DMS 273 treated with DMSO at 0.1 percent for 48 hours (cell line): ENCODE measurements at places on chromosomes 4 and X.

DNA sequence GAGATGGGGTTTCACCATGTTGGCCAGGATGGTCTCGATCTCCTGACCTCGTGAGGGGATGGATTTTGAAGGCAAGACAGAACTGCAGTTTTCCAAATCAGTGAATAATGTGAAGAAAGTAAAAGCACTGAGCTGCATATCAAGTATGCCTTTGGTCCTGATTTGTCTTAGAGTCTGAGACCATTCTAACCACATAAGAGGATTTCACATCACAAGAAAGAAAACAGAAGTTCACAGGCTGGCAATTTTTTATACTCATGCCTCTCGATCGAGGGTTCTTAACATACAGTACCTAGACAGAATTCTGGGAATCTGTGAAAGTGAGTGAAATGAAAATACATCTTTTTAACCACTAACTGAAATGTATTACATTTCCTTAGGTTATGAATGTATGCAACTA is 23.3 kb downstream of the CHIC2 start:
- no peak for DNase-seq

GRCh38 chr4:68476191-68476590 is 28.9 kb downstream of the TMPRSS11E start:
- DNase-seq, result no peak

GRCh38 chr4:169810325-169811323 is 52.9 kb upstream of the HPF1 start:
- peak; percentile 38 for DNase-seq

DNA sequence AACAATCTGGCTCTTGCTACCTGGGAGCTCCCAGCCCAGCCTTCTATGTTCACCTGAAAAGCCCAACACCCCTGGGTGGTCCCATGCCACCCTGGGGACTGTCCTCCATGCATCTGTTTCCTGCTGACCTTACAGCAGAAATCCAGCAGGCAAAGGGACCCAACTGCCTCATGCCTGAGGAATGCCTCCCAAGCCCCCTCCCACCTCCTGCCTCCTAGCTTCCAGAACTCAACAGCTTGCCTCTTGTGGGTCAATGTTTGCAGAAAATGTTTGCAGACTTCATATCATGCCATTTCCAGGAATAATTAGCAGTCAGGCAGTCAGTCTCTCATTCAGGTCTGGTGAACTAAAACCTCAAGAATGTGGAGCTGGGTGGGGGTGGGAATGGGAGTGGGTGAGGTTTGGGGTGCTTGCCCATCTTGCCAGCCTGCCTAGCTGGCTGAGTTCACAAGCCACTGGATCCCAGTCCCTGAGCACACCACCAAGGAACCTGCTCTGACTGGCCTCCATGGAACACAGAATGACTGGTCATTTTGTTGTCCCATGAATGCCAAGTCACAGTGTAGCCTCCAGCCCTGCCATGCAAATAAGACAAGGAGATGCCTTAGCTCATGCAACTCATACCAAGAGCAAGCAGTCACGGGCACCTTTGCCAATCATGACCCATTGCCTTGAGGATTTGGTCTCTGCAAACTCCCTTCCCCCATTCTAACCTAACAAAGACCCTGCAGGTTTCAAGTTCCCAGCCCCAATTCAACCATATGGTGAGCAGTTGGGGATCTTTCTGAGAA is 12.1 kb upstream of the PLAC1 start:
- peak; percentile 81 for DNase-seq

- DNase-seq, result no peak
Observed at GRCh38 chrX:72306085-72306801, 529 bp upstream of the CITED1 start.

GRCh38 chr4:84778041-84778440 is 188.4 kb downstream of the WDFY3 start:
- no peak for DNase-seq

DNA sequence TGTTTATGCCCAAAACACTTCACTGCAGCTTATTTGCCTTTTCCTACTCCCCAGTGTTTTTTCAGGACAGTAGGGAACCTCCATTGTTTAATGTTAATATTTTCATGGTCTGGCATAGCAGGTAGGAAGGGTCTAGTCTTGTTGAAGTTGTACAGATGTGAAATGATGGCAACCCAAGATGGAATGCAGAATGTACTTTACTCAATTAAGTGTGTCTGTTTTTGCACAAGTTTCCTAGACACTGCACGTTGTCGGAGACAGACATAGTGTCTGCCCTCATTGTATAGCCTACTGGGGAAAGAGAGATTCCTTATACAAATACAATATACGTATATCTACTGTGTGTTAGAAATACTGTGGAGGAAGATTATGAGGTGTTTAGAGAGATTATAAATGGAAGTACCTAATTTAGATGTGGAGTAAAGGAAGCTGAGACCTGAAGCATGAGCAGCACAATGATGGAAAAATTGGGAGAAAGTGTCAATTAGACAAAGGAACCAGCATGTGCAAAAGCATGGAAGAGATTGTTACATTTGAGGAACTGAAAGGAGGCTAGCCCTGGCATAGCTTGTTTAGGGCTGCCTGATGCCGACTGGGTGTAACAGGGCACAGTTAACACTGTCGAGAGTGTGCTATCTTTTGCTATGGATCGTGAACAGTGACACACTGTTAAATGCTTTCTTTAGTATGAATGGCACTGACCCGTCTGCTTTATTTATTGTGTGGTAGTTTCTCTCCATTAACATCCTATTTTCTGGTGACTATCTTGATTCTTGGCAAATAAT is 18.4 kb downstream of the CPEB2 start:
- no peak for DNase-seq

DNA sequence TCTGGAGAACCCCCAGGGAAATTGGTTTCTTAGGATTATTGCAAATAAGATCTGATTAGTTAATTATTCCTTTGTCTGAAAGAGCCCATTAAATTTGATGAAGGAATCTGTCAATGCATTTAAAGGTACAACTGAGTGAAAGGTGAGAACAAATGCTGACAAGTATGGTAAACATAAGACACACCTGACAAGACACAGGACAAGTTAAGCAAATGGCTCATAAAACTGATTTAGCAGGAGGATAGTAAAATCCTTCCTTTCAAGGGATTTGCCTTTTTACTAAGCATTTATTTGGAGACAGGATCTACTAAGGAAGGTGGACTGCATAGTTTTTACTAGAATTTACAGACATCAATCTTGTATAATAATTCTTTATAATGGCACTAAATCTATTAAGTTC is 553.9 kb downstream of the SPRY1 start:
- DNase-seq, result no peak

DNA sequence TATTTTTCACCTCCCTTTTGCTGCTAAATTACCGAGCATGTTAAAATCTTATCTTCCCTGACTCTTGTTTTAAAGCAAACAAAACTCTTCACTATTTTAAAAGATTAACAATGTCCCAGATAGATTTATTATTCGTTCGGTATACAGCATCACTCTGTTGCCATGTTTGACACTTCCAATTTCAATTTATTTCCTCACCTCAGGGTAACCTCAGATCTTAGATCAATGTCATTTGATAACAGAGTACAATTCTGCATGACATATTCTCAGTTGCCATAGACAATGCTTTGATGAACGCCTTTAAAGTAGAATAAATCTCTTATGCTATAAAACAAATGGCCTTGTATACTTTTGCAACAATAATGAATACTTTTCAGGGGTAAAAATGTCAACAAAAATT is 1078.1 kb upstream of the IGFBP7 start:
- no peak for DNase-seq

DNA sequence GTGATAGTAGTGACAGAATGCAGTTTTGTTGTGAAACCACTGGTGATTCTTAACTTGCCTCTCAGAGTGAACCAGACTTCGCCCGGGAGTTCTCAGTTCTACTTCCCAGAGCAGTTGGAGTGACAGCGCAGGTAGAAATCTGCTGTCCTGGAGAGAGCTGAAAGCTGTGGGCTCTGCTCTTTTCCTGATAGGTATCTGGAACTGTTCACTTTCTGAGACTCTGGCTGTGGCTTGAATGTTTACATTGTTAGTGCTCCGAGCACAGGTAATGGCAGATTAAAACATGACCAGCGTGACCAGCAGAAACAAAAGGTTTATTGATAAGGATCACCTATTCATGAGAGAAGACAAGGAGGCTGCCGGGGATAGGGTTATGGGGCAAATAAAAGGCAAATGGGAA is 360.7 kb downstream of the BMPR1B start:
- no peak for DNase-seq

DNA sequence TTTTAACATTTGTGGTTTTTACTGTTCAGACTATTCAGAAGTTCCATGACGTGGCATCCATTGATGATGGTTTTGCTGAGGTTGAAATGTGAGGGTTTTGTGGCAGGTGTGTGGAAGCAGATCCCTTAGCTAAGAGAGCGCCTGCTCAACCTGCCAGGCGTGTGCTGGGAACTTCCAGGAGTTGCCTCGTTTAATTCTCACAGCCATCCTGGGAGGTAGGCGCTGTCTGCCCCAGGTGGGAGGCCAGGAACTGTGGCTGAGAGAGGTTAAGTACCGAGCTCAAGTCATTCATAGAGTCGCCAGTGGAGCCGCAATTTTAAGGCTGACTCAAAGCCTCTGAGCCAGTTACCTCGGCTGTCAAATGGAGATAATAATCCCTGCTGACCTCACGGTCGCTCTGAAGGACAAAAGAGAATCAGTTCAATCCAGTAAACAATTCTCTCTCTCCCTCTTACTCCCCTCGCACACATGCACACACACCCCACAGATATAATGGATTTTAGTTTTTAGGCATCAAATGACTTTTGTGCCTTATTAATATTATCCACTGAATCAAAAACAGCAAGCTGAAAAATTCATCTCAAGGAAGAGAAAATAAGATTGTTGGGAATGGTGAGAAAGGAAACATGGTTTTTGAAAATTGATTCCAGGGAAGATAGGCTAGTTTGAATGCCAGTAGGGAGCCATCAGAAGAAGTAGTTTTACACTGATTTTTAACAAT is 171.3 kb downstream of the PTTG2 start:
- DNase-seq, result no peak

DNA sequence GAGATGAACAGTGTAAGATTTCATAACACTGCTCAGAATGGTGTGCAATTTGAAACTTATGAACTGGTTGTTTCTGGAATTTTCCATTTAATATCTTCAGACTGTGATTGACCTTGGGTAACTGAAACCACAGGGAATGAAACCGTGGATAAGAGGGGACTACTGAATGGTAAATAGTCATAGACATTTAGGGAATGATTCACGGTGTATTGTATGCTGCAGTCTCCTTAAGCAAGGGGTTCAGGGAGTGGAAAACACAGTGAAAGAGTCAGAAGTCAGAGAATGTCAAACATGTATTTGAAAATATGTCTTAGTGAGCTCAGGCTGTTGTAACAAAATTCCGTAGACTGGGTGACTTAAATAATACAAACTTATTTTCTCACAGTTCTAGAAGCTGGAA is 398.2 kb upstream of the DIPK2B start:
- DNase-seq, result no peak

DNA sequence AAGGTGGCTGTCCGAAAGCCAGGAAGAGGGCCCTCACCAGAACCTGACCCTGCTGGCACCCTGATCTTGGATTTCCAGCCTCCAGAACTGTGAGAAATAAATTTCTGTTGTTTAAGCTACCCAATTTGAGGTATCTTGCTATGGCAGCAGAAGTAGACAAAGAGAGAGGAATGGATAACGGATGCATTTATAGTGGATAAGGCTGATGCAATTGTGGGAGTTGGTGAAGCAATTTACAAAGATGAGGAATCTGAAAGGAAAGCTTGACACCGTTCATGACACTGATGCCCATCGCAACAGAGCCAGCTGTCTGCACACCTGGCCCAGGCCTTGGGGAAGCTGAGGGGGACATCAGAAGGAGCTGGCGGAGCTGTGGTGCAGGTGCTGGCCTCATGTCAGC is 35.7 kb upstream of the MSL3 start:
- DNase-seq, result no peak

DNA sequence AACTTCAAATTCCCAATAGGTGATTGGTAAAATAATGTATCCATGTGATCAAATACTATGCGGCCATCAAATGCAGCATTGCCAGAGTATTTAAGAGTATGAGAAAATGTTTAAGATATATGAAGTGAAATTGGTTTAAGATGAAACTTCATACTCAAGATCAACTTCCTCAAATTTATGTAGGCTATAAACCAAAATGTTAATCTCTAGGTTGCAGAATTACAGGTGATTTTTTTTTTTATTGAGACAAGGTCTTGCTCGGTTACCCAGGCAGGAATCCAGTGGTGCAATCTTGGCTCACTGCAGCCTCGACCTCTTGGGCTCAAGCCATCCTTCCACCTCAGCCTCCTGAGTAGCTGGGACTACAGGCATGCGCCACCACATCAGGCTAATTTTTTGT is 25.3 kb downstream of the ACSL4 start:
- DNase-seq, result no peak

DNA sequence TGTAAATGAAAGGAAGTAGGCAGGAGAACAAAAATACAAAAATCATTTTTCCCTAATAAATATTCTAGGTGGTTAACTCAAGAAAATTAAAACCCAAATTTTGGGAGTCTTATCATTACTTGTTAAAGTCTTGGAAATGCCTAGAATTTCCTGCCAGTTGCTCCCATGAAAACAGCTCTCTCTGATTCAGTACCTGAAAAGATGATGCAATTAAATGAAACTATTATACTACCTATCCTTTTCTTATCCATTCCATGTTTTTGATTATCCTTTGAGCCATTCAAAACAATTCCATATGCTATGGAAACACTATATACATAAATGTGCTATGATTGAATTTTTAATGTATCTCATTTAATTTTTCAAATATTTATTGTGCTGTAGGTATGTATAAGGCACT is 50.5 kb upstream of the AMELX start:
- DNase-seq, result no peak

GRCh38 chr4:10098780-10099160 is 17.8 kb downstream of the WDR1 start:
- DNase-seq, result no peak

DNA sequence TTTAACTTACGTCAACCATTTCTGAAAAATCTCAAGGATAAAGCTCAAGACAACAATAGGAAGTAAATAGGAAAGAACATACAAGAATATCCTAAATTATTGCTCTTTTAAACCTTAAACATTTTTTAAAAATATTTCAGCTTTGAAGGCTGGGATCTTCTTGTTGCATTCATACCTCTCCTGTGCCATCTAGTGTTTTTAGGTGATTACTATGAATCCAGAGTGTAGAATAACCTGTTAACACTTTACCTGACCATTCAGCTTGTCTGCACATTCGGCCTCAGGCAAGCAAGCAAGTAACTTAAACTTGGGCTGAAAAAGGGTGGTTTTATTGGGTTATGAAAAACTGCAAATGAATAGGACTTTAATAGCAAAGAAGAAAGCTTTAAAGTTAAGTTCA is 507.8 kb upstream of the INTU start:
- DNase-seq, result no peak

DNA sequence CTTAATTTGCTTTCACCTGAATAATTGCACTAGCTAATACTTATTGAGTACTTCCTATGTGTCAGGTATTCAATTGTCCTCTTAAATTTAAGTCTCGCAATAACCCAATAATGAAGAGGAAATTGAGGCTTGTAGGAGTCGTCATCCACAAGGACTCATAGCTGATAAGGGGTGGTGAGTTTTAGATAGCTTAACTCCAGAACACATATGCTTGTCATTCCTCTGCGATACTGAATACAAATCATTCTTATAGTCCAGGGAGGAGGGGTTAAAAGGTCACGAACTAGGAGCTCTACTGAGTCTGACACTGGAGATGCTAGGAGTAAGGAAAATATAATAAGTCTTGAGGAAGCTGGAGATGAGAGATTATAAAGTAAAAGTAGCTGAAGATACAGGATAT is 1.4 kb upstream of the PACRGL start:
- DNase-seq, result no peak

GRCh38 chr4:183589461-183590099 is 69.4 kb downstream of the RWDD4 start:
- no peak for DNase-seq

GRCh38 chr4:158578476-158578875 is 56.8 kb downstream of the RXFP1 start:
- DNase-seq, result no peak
